ENCODE measurements at places on chromosomes 7 and 10.
A peak's percentile ranks its signal among the peaks of the same experiment; 100 is the strongest.

DNA sequence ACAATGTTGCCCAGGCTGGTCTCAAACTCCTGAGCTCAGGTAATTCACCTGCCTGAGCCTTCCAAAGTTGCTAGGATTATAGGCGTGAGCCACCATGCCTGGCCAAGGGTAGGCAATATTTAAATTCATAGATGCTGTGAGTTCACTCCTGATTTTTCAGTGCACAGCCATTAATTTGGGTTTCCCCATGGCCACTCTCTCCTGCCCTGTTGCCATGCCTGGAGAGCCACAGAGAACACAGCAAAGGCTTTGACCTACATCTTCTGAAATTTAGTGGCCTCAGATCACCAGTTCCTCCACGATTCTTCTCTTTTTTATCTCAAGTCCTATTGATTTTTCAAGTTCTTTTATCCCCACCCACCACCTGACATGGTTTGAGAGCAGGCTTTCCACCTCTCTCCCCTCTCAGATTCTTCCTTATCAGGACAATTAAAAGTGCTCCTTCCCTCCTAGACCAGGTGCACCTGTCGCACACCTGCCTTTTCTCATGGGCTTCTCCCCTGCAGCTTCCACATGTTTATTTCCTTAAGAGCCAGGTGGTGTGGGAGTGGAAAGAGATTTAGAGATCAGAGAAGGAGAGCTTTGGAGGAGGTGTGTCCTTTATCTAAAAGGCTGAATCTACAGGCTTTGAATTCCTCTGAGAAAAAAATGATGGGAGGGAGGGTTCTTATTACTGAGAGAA is 123.8 kb downstream of the ADRA2A start:
- DNase-seq, result no peak

- DNase-seq, result no peak
Observed at GRCh38 chr10:129105266-129105665, 361.8 kb upstream of the MGMT start.

DNA sequence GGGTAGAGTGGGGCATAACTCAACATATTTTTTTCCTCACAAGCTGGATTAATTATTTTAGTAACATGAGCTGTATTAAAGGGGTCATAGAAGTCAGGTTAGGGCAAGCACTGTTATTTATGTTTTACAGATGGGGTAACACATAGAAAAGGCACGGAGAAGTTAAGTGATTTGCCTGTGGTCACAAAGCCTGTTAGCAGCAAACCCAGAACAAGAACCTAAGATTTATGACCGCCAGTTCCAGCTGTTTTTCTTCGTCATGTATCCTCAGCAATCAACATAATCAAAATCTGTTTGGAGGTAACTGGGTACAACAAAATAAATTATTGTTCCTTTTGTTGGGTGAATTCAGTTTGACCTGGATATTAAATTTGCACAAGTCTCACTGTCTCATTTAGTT is 57.2 kb upstream of the BET1 start:
- no peak for DNase-seq

DNA sequence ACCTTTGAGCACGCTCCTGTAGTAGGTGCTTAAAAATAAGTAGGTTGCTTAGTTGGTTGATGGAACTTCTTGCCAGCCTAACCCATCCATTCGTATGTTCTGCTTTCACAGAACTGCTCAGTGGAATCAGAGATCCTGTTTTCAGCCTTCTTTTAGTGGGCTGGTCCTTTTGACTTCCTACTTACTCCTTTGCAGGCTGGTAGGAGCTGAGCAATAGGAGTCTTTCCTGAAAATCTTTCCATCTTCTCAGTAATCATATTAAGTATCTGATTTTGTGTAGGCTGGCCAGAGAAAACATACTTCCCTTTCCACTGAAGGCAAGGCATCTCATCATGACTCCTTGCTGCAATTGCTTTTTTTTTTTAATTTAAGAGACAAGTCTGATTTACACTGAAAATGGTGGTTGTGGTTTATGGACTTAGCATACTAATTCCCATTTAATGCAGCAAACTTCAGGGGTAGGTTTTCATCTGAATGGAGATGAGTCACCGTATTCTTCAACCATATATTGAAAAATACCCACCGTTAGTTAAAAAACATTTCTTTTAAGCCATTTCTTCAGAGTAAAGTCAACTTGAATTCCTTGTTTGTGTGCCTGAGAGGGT is 208.0 kb downstream of the ZNF365 start:
- DNase-seq, result peak; percentile 29

- no peak for DNase-seq
Observed at GRCh38 chr10:108566316-108567107, 1356.8 kb downstream of the XPNPEP1 start.

- no peak for DNase-seq
Observed at GRCh38 chr10:11933577-11934223, 108.9 kb downstream of the UPF2 start.

- DNase-seq, result peak; percentile 79
Observed at GRCh38 chr7:38318803-38319416, 45.5 kb upstream of the TARP start.

DNA sequence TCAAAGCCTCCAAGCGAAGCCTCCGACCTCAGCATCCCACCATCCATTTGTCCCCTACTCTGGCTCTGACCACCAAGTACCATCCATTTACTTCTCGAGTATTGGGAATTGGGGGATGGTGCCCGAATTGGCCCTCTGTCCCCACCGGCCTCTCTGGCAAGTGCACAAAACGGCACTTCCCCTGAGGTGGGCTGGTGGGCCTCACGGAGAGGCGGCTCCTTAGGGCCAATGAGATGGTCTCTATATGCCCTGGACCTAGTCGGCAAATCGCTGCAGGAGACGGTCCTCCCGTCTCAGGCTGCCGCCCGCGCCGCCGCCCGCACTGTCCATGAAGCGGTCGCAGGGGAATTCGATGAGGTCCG is 2.8 kb downstream of the TRIL start:
- DNase-seq, result no peak

- no peak for DNase-seq
Observed at GRCh38 chr7:81245353-81245752, 326.5 kb upstream of the SEMA3C start.
